ENCODE measurements at places on chromosomes 7 and 10. TPM values are rescaled to one million over a fixed set of nuclear protein-coding genes. Genes with fewer than 3 reads are reported as not detected.

C10orf53 gene
- total RNA-seq, result not detected

GRCh38 chr7:77862691-77863090 lies 64.1 kb downstream of the PHTF2 start:
- DNase-seq, result no peak

SUN3 gene
- total RNA-seq, result not detected

GRCh38 chr10:77604063-77604462 lies 33.5 kb downstream of the KCNMA1 start:
- DNase-seq, result no peak

CCM2 gene
- 25.1 TPM for total RNA-seq

DNA sequence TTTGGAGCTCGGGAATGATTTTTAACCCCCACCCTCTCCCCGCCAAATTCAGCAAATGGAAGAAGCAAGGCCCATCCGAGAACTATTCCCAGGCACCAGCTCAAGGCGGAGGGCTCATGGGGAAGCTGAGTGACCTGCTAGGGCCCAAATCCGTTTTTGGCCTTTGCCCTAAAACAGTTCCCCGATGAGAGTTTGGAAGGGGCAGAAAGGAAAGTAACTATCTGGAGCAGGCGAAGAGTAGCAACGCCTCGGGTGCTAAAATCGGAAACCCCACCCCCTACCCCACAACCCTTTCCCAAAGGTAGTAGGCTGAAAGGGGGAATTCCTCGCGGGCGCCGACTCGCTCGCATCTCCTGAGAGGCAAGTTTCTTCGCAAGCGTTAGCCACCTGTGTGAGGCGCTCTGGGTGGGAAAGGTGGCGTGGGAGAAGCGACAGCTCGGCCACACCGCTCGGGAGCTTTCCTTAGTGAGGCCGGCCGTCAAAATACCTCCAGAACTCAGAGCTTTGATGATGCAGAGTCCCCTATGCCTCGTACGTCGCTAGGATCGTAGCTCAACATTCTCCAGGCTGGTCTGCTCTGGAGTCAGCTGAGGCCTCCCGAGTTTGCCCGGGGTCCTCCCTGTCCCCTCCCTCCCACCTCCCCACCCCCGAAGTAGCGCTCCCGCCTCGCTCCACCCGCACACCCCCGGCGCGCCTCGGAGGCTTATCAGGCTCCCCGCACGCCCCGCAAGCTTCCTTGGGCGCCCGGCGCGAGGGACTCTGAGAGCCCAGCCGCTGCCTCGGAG lies 642 bp upstream of the PRKG1 start:
- no peak for DNase-seq

DNA sequence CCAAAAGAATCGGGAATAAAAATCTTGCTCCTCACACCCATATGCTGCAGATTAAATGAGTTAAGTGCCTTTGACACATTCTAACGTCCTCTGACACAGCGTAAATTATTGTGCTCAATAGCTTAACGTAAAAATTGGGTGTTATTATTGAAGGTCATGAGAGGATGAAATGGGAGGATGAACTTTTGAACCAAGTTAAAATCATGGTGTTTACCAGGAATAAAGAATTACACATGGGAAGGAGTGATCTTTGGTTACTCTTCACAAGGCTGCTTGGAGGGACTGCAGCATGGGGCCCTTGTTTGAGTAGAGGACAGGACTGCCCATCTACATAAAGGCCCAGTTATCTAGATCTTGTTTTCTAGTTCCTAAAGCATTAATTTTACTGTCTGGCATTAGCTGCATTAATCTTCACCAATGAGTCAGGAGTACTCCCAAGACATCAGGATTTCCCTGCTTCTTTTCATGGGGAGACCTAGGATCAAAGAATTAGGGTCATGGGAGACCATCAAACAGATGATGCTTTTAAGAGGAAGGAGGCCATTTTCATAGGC lies 84.9 kb upstream of the PRR15 start:
- no peak for DNase-seq

DNA sequence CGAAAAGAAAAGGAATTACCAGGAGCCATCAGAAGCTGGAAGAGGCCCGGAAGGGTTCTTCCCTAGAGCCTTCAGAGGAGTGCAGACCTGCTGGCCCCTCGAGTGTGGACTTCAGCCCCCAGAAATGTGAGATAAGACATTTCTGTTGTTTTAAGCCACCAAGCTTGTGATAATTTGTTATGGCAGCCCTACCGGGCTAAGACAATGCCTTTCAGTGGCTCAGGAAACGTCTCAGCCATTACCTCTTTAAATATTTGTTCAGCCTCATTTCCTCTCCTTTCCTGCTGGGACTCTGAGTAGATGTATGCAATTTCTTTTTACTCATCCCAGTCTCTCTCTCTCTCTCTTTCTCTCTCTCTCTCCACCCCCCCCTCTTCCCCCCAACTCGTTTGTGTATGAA lies 174.7 kb upstream of the GRB10 start:
- DNase-seq, result no peak

DNA sequence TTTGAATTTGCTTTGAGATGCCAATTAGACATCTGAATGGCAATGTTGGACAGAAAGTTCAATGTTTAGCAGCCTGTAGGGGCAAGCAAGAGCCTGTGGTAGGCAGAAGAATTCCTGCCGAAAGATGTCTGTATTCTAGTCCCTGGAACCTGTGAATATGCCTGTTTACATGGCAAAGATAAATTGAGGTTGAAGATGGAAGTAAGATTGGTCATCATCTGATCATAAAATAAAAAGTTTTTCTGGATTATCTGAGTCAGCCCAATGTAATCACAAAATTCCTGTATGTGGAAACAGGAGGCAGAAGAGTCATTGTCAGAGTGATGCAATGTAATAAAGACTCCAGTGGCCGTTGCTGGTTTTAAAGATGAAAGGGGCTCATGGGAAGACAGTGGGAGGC lies 430.5 kb downstream of the MDFIC start:
- no peak for DNase-seq

GRCh38 chr7:46738796-46739195 lies 817.7 kb upstream of the IGFBP3 start:
- no peak for DNase-seq

GBX1 gene
- total RNA-seq, result 2.4 TPM
